RKO (cell line): ENCODE measurements at places on chromosomes 2 and 18.

GRCh38 chr2:198417836-198418235 is 613.4 kb downstream of the PLCL1 start:
- DNase-seq, result no peak

GRCh38 chr2:157744571-157745076 is 116.0 kb upstream of the ACVR1C start:
- DNase-seq, result no peak

GRCh38 chr2:21693081-21693480 is 569.3 kb downstream of the TDRD15 start:
- no peak for DNase-seq

DNA sequence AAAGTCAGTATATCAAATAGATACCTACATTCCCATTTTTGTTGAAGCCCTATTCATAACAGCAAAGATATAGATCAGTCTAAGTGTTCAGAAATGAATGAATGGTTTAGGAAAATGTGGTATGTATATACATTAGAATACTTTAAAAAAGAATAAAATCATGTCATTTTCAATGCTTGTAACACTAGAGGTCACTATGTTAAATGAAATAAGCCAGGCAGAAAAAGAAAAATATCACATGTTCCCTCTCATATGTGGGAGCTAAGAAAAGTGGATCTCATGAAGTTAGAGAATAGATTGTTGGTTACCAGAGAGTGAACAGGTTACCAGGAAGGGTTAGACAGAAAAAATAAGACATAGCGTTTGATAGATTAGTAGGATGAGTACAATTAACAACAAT is 1111.0 kb upstream of the SLC39A10 start:
- peak; percentile 68 for DNase-seq

DNA sequence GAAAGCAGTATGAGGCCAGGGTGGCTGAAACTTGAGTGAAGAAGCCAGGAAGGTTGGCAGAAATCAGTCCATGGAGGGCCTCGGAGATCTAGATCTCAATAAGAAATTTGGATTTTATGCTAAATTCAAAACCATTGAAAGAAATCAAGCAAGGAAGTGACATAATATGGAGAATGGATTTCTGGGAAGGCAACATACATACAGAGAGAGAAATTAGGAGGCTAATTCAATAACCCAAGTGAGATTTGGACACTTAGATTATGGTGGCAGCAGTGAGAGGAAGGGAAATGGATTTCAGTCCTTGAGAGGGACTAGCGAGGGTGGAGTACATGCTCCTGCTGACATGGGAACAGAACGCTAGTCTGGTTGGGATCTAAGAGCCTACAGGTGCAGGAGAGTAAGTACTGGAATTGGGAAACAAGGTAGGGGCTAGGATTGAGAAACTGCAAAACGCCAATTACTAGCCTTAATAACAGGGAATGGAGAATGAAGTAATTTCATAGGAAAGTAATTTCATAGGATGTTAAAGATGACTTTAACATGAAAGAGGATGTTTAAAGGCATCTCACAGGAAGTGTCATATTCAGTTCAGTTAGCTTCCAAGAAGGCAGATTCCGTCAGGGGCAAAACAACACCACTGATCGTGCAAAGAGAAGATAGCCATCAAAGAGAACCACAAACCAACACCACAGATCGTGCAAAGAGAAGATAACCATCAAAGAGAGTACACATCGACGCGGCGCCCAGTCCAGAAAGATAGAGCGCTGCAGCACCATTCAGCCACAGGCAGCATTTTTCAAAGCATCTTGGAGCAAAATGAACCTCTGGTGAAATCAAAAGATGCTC is 27.2 kb downstream of the CDKL4 start:
- no peak for DNase-seq

- no peak for DNase-seq
Observed at GRCh38 chr2:201208563-201209252, 25.8 kb downstream of the CASP10 start.

DNA sequence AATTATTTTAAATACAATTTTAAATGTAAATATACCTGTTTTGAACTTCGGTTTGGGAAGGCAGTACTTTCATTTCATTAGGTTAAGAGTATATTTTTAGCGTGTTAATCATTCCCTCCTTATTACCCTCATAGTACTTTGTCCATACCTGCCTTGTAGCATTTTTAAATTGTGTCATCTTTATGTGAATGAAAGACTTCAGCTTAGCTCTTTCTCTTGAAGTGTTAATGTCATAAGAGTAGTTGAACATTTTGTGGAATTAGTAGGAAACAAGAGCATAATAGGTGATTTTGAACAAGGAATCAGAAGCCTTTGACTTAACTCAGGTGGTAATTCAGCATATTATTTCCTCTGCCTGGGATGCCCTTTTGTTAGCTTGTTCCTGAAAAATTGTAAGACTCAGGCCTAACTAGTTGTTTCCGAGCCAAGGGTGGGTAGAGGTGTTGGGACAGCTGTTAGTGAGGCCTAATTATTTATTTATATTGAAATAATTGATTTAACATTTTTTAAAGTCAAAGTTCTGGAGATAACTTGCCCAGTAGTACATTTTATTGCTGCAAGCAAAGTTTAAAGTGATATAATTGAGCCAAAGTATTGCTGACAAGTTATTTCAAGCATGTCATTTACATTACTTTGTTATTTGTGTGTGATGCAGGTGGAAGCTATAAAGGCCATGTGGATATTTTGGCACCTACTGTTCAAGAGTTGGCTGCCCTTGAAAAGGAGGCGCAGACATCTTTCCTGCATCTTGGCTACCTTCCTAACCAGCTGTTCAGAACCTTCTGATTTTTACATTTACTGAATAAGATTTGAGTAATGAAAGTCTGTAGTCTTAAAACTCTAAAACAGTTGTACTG is 38.7 kb downstream of the DDX1 start:
- DNase-seq, result no peak

- DNase-seq, result no peak
Observed at GRCh38 chr2:84132370-84132769, 326.7 kb downstream of the SUCLG1 start.

- DNase-seq, result no peak
Observed at GRCh38 chr2:130825231-130825965, 11.3 kb upstream of the ARHGEF4 start.

GRCh38 chr18:61225336-61225735 is 107.9 kb upstream of the CDH20 start:
- peak; percentile 15 for DNase-seq

GRCh38 chr2:193580176-193580950 is 1385.6 kb upstream of the TMEFF2 start:
- DNase-seq, result no peak

- peak; percentile 76 for DNase-seq
Observed at GRCh38 chr18:11976315-11977152, 4.8 kb upstream of the IMPA2 start.

DNA sequence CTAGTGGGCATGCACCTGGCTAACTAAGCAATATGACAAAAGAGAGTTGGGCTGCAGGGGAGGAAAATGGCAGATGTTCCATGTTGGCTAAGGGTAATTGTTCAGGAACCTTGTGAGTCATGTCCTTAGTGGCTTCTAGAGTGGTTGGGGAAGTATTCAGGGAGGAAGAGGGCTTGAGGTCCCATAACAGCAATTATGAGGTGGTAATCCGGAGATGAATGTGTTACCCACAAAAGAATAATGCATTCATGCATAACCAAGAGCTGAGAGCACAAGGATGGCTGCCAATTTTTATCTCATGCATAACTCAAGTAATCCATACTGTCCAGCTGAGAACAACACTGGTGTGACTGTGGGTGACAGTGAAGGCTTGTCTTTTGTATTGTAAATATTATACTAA is 42.9 kb downstream of the TMEFF2 start:
- DNase-seq, result peak; percentile 12

- DNase-seq, result no peak
Observed at GRCh38 chr2:611519-611918, 65.7 kb downstream of the TMEM18 start.

DNA sequence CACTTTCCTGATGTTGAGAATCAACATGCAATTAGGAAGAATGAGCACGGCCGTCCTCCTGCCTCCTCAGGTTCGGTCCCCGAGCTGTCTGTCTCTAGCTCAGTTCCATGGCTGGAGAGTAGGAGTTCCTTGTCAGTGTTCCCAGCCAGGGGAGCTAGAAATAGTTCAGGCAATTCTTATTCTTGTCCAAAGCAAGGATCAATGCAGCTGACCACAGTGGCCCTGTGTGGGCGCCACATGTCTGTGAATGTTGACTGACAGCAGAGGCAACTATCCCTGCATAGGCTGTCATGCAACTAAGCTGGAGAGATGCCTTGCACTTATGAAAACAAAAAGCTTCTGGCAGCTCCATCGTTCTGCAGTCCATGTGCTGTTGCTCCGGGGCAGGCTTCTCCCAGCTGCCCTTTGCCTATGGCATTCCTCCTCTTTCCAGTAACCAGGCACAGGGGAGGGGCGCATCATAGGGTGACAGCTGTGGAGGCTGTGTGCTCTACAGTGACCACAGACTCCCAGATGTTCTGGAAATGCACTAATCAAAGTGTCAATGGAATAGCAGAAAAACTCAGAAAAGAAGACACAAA is 58.7 kb downstream of the PDCL3 start:
- DNase-seq, result no peak

DNA sequence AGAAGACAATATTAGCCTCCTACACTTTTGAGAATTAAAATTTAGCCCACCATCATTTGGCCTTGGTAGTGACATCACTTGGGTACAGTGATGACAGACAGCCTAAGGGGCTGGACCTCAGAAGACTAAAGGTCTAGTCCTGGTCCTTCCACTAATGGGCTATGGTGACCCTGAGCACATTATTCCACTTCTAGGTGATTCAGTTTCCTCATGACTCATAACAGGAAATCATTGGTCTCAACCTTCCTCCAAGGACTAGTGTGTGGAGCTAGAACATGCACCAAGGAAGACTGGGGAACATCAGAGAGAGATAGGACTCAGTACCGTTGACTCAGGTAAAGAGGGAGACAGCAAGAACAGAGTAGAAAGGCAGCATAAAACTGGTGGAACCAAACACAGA is 64.0 kb downstream of the TFCP2L1 start:
- DNase-seq, result peak; percentile 72
